Germinal center (tissue), 1 donor: ENCODE measurements at places on chromosomes 6 and 20.

DNA sequence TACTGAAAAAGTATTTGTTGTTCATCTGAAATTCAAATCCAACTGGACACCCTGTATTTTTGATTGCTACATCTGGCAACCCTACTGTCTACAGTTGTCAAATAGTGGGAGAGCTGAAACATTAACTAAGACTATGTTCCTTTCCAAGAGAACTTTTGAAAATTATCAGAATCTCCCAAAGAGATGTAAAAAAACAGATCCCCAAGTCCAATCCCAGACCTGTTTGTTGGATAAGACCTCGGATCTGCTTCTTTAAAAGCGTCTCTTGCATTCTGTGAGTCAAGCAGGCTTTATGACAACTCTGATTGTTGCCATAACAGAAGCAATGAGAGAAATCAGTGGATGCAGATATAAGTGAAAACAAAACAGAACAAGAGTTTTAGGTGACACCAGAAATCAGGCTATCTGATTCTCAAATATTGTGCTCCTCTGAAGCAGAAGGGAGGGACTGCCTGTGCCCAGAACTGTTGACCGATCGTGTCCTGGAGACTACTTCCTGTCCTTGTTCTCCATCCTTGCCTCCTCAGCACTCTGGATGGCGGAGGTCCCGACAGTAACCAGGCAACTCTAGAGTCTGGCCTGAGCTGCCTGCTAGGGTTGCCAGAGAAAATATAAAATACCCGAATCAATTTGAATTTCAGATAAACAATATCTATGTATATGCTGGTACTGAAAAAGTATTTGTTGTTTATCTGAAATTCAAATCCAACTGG lies 853.8 kb downstream of the MAFB start:
- no peak for DNase-seq

GRCh38 chr6:157273756-157274470 lies 49.4 kb downstream of the TMEM242 start:
- peak; percentile 91 for DNase-seq

DNA sequence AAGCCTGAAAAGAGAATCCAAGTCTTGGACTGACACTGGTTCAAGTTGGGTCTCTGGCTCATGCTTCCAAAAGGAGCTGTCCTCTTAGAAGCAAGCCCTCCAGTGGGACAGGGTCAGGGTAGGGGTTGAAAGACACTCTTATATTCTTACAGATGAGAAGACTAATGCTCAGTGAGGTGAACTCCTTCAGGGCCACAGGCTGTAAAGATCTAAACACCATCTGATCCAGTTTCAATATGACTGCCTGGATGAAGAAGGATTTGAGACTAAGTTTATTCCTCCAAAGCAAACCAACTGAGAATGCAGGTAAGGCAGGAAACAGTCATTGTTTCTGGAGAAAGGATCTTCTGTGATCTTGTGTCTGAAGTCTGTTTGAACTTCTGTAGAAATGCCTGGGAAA lies 99.0 kb upstream of the TAB2 start:
- DNase-seq: no peak

- no peak for DNase-seq
These were observed 228.3 kb downstream of the SLC35F1 start for GRCh38 chr6:118135371-118135770.

GRCh38 chr20:43448748-43449535 lies 8.8 kb upstream of the SRSF6 start:
- DNase-seq: peak; percentile 61

DNA sequence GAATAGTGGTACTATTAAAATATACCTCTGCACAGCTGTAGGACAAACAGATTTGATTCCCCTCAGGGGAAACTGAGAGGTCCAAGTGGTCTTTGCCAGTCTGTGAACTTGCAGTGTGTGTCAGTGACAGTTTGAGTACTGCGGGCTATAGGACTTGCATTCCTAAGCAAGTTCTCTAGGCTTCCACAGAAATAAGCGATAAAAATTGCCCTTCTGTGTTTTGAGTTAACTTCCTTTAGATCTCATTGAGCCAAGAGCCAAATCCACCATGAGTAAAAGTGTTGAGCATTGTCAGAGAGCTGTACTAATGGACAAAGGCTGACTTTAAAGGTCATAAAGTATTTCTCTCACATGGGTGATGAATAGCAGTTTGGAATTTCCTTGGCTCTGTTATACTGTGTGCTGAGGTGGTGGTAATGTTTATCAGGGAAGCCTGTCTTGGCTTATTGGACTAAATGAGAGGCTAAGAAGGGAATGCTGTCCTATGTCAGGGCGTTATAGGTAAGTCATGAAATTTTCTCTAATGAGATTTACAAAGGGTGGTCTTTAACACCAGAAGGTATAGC lies 122.6 kb upstream of the MAP3K7 start:
- no peak for DNase-seq

DNA sequence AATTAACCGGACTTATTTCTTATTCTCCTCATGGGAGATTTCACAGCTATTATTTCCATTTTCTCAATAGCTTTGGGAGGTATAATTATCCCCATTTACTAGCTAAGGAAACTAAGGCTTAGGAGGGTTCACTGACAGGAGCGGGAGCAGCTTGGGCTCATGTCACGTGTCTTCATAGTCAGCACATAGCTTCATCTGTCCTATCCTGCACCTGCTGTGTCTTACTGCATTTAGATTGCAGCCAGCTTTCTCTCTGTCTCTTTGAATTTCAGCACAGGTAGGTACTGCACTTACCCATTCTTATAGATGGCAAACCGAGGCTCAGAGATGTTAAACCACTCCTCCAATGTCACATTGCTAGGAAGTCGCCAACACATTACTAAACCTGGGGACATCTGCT lies 839.9 kb downstream of the MAFB start:
- DNase-seq: no peak

- DNase-seq: no peak
These were observed 51.5 kb upstream of the ADTRP start for GRCh38 chr6:11830105-11830504.

- DNase-seq: no peak
These were observed 9.1 kb upstream of the SLC22A16 start for GRCh38 chr6:110485491-110485890.

GRCh38 chr6:117718895-117719294 lies 43.6 kb downstream of the NUS1 start:
- no peak for DNase-seq

DNA sequence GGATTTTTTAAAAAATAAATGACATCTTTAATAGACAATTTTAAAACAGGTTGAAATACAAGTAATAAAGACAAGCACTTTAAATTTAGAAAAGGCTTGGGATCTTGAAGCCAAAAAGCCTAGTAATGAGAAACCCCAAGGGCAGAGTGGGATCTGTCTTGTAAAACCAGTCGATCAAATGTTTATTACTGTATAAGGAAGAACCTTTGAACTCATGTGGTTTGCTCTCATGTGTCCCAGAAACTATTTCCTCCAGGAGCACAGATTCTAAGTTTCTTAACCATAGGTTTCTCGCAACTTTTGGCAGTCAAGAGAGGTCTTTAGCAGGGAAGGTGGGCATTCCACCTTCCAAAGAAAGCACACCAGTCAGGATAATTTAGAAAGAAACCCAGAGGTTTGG lies 541.7 kb upstream of the BTBD3 start:
- DNase-seq: no peak

DNA sequence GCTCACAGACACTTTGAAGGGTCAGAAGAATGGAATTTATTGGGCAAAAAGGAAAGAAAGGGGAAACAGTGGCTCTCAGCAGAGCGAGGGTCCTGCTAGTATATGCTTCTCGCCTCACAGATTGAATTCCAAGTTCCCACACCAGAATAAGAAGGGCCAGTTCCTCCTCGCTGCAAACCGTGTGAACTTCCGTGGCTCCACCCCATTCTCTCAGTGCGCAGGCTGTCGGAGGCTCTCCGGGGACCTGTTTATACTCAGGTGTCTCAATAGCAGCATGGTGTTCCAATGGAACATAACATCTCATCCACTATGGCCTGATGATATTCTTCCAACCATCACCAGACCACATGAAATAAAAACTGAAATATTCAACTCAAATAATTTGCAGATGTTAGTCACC lies 4.6 kb downstream of the SAMD3 start:
- DNase-seq: no peak

DNA sequence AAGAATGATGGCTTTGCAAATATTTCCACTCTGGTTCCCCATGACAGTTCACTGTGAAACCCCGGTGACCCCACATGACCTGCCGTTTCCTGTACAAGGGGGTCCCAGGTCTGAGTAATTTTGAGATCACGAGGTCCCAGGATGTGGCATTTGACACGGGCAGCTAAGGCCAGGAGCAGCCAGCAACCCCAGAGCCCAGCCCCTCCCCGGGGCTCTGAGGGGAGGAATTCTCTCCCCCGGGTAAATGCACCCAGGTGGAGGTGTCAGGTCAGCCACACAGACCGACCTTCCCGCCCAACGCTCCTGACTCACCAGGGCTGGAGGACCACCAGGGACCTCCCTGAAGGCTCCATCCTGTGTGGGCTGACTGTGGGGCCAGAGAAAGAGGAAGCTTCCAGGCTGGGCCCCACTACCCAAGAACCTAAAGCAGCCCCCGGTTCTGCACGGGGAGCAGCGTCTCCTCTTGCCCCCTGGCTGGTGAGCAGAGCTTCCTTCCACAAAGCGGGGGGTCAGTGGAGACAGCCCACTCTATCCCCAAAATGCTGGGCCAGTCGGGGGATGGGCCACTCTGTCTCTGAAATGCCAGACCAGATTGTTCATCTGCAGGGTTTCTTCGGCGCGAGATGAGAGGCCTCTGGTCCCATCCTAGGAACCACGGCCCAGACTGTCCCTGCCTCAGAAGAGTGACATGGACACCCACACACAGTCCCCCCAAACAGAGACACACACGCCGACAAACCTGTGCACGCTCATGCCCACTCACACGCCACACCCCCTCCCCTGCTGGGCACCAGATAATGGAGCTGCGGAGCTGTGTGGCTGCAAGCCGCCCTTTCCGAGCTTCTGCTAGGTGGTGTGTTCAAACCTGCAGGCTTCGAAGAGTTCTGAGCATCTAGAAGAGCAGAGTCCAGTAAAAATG lies 23.4 kb upstream of the SLCO4A1 start:
- DNase-seq: peak; percentile 35

GRCh38 chr6:514396-514978 lies 122.9 kb downstream of the IRF4 start:
- DNase-seq: no peak

- no peak for DNase-seq
These were observed 17.5 kb downstream of the NAPB start for GRCh38 chr20:23403751-23404150.

DNA sequence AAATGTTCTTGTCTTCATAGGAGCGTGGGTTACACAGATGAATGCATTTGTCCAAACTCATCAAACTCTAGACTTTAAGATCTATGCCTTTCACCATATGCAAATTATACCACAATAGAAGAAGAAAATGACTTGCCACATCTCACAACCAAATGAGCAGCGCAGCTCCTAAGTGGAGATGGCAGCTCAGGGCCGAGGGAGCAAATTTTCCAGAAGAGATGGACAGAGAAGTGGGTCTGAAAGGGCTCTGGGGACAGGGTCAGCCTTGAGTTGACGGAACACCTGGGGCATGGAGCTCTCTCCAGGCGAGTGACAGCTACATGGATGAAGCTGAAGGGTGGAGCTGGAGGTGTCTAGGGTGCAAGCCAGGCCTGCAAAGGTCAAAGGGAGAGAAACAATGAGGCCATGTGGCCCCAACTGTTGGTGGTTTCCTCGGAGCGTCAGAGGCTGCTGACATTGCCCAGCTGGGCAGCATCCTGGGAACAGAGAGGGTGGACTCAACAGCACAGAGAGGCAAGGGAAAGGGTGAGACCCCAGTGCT lies 228.3 kb downstream of the NRN1 start:
- DNase-seq: no peak

GRCh38 chr6:97630604-97631003 lies 347.6 kb upstream of the MMS22L start:
- DNase-seq: no peak

GRCh38 chr20:3398681-3399252 lies 8.7 kb downstream of the DNAAF9 start:
- no peak for DNase-seq

DNA sequence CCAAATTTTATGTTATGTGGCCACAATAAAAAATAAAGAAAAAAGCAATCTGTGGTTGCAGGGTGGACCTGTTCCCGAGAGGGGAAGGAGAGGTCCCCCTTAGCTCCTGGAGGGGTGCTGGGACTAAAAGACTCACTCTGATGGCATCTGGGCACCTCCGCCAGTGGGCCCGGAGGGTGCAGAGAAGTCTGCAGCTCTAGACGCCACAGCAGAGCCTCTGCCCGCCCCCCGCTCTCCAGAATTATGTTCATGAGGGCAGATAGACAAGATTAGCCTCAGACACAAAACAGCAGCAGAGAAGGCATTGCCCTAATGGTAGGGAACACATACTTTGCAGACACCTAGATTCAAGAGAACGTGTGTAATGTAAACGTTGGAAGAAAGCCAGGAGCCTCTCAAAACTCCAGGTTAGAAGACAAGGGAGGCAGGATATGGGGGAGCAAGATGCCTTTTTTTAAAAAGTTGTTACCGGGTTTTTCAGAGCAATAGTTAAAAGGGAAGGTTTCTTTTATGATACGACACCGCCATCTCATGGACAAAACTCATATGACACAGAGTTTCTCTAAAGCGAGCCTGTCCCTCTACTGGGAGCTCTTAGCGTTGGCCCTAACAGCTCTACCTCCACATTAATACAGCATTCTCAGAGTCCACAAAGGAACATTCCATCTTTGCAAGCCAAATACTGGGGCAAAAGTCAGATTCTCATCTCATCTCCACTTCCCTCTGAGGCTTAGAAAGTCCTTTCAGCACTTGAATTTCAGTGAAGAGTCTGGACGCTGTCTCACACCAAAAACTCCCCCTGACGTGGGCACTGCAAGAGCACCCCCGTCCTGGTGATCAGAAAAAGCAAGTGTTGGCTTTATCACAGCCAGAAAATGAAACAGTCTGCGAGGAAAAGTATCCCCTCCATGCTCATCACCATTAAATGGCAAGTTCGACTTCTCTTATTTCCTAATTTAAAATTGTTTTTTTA lies 47.2 kb downstream of the FOXF2 start:
- DNase-seq: peak; percentile 63

- DNase-seq: no peak
These were observed 862.7 kb upstream of the FLRT3 start for GRCh38 chr20:15200147-15200565.

GRCh38 chr6:163356324-163356723 lies 58.2 kb upstream of the QKI start:
- DNase-seq: peak; percentile 17

DNA sequence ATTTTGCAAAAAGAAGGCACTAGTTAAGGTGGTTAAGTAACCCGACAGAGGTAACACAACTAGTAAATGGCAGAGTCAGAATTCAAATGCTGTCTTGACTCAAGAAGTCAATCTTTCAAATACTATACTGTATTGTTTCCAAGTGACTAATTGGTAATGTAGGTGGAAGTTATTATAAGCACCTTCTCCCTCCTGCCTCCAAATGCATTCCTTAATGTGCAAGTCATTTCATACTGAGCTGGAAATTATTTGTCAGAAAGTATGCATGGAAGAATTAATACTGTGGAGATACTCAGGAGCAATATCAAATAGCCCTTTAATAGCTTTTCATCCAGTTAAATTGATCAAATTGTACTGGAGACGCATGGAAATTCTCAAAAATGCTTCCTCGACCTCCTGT lies 579.1 kb downstream of the DOK5 start:
- DNase-seq: no peak
